ENCODE measurements at places on chromosomes 7 and 10. TPM values are rescaled to one million over a fixed set of nuclear protein-coding genes. Genes with fewer than 3 reads are reported as not detected.

GRCh38 chr10:23016636-23017035 is 78.7 kb upstream of the MSRB2 start:
- no peak for DNase-seq

GRCh38 chr10:54650547-54650946 is 150.5 kb downstream of the PCDH15 start:
- DNase-seq, result no peak

DNA sequence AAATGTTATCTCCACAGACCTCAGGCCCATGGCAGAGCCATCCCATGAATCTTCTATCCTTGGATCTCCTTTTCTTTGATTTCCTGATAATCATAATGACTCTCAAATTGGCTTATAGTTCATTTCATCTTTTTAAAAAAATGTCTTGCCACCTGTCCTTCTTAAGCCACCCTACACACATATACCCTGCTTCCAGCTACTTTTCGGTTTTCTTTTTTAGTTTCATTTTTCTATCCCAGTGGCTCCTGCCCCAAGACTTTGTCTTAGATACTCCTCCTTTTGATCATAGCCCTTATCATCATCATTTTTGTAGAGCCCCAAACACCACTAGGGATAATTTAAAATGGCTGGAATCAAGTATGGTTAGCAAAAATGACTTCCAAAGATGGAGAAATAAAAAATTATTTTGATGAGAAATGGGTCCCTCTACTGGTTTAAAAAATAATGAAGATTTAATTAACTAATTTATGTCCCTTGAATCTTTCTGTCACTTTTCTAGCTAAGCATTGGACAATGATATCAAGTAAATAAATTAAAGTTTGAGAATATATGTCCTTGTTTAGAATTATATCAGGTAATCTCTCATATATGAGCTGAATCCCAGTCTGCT is 277.3 kb upstream of the SEMA3D start:
- DNase-seq, result no peak

DNA sequence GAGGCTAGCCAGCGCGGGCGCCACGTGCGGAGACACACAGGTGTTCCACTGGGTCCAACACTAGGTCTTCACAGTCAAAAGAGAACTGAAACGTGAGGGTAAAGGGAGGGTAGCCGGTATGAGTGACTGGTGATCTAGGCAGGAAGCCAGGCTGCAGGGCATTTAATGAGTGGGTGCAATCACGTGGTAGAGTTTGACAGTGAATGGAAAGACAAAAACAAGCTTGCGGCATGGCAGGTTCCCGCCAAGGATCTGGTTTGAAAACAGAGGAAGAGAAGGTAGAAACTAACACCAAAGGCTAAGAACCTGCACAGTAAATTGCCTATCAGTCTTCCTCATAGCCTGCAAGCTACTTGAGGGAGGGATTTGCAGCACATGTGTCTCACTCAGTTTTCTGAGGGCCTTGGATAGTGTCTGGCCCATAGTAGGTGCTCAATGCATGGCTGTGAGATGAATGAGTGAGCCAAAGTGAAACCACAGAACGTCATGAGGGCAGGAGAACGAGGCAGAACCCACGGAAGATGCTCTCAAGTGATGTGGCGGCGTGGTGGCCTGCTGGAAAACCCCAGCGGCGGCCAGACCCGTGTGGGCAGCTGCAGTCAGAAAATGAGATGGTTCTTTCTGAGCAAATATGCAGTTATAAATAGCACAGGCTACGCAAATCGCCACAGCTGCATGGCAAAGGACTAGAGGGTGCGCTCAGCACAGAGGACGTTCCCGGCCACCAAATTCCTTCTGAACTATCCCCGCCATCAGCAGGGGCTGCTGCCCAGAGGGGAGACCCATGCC is 183.6 kb upstream of the NFE2L3 start:
- no peak for DNase-seq

The TAS2R38 gene
- total RNA-seq, result not detected

The CPN1 gene
- total RNA-seq, result not detected

The PPIF gene
- total RNA-seq, result 21.9 TPM

GRCh38 chr7:114930107-114930661 is 8.3 kb downstream of the MDFIC start:
- DNase-seq, result no peak

The ZNF804B gene
- not detected for total RNA-seq

GRCh38 chr7:117673839-117674238 is 194.0 kb downstream of the CFTR start:
- DNase-seq, result no peak

DNA sequence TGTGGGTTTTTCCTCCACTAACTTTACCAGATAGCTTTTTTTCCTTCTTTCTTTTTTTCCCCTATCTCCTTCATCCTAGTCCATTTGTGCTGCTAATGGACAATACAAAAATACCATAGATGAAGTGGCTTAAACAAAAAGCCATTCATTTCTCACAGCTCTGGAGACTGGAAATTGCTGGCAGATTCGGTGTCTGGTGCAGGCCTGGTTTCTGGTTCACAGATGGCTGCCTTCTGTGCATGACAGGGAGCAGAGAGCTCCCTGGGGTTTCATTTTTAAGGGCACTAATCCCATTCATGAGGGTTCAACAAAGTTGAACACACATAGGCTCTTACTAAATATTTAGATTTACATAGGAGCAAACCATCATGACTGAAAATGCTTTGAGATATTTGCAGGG is 467.4 kb downstream of the TYW1 start:
- DNase-seq, result no peak

The TMEM236 gene
- total RNA-seq, result 0.05 TPM

The PHKG1 gene
- not detected for total RNA-seq

The TMEM176A gene
- total RNA-seq, result 1.3 TPM

- no peak for DNase-seq
Measured at GRCh38 chr10:70492786-70493659, 14.5 kb downstream of the PALD1 start.

The PRRT4 gene
- 10.8 TPM for total RNA-seq

DNA sequence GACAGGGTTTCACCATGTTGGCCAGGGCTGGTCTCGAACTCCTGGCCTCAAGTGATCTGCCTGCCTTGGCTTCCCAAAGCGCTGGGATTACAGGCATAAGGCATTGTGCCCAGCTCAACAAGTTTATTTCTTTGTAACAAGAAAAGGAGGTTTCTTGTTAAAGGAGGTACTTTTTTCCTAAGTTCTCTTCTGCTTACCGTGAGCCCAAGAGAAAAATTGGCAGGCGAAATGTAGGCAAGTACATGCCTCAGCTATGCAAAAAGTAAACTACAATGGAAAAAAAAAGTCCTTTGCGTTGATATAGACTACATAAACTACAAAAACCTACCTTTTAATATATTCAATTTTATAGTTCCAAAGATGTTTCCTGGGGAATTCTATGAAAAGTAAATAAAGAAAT is 122.6 kb downstream of the DKK1 start:
- DNase-seq, result no peak

The AGMO gene
- total RNA-seq, result not detected

The TAS2R4 gene
- 1.1 TPM for total RNA-seq

The HMX3 gene
- total RNA-seq, result not detected

The AKR1C8 gene
- not detected for total RNA-seq

Measured in endothelial cell (in vitro differentiated cells).